ENCODE measurements at places on chromosomes 11 and 22.
A peak's percentile ranks its signal among the peaks of the same experiment; 100 is the strongest.

DNA sequence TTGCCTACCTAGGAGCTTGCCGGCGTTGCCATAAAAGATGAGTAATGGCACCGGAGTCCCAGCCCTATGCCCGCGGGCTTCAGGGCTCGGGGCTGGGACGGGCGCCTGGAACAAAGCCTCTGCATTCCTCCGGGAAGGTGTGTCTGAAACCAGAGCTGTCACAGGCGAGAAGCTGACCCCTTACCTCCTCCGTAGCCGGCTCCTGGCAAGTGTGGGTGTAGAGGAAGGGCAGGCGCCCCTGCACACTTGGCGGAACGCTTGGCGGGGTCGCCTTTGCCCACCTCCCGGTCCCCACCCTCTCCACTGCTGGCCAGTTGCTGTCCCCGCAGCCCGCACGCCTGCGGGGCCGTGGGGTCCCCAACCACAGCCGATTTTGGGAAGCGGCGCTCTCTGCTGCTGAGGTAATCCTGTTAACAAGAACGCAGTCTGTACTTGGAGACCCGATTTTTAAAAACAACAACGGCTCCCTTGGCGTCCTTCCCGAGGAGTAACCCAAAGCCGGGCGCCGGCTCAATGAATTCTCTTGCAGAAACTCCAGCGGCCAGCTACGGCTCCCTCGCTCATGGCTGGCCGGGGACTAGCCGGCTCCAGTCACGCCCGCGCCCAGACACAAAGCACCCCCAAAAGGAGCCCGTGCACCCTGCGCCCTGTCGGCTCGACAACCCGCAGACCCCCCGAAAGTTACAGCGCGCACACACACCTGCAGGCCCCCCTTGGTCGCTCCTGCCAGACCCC, 89.2 kb downstream of the PLEKHA7 start:
- peak; percentile 6 for DNase-seq

DNA sequence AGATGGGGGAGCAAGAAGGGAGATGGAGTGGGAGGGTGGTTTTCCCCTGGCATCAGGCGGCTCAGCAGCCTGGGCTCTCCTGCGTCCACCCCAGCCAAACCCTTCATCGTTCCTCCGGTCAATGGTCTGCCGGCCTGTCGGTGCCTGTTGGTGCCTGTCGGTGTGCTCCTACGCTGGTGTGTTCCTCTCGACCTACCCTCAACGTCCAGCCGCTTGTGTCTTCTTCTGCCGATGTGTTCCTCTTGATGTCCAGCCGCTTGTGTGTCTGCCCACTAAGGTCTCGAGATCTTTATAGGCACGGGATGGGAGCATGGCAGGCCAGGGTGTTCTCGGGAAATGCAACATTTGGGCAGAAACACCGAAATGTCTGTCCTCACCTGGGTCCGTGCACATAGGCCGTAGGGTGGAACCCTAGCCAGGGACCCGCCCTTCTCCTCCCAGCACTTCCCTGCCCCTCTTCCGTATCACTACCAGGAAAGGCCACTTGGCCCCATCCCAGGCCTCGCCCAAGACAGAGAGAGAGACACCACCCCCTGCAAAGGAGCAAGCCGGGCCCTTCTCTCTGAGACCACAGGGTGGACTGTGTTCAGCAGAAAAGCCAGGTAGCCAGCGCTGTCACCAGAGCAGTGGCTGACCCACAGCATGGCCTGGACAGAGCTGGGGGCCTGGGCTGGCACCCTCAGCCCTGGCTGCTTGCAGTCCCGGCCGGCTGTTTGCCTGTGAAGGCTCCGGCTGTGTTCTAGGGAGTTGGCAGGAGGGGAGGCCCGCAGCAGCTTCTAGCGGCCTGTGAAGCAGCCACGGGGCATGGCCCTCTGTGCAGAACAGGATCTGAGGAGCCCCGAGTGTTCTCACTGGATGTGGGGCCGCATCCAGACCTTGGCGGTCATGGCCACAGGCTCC, 61.6 kb upstream of the KCNQ1OT1 start:
- DNase-seq: no peak

DNA sequence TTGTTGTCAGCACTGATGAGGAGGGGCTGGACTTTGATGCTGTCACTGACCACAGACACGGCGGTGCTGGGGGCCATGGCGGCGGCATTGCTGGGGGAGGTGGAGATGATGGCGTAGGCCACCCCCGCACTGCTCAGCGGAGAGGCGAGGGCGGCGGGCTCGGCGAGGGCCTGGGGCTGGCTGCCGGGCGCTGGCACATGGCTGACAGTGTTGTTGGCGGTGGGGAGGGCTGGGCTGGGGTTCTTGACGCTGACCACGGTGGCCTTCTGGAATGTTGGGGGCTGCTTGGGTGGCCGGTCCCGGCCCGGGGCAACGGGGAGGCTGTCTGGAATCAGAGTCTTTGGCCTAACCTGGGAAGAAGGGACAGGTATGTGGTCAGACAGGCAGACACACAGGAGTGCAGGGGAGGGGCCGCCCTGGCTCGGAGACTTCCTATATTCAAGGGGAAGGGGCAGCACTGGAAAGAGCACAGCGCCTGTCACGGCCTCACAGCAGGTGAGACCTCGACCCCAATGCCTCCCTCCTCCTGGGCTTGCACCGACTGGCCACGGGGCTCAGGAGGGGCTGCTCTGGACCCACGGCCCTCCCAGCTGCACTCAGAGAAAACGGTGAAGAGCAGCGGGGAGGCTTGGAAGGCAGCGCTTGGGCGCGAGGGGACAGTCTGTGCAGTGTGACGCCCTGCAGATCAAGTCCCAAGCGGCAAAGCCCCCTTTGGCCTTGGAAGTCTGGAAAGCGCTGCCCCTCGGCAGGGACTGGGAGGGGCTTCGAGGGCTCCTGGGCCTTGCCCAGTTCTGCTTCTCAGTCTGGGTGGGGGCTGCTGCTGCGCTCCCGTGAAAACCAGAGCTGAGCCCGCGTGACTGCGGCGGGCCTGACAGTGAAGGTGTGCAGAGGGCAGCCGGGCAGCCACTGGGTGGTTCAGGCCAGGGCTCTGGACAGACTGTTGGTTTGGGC, 93.2 kb downstream of the PHF21B start:
- DNase-seq: no peak

- DNase-seq: no peak
Observed at GRCh38 chr11:132866783-132867545, 665.3 kb downstream of the OPCML start.

GRCh38 chr11:75342231-75342918, 9.1 kb downstream of the ARRB1 start:
- DNase-seq: no peak

DNA sequence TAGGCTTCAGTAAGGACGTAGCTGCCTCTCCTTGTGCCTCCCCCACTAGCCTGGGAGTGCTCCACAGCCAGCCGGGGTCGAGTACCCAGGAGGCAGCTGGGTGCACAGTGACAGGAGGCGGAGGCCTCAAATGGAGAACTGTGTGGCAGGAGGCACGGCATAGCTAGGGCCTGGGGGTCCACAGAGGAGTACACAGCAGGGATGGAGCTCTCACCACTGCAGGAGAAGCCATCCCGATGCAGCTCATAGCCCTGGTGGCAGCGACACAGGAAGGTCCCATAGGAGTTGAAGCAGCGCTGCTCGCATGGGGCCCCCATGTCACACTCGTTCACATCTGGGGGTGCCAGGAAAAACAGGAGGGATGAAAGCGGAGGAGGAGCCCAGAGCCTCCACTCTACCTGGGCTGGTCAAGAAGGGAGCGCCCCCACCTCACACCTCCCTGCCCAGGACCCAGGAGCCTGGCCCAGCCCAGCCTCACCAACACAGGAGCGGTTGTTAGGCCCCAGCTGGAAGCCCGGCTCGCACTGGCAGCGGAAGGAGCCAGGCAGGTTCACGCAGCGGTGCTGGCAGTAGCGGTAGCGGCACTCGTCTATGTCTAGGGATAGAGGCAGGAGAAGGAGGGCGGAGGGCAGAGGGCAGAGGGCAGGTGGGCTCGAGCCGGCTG, 2.8 kb downstream of the EFEMP2 start:
- no peak for DNase-seq

GRCh38 chr11:10604798-10605197, 36.3 kb upstream of the LYVE1 start:
- DNase-seq: no peak

DNA sequence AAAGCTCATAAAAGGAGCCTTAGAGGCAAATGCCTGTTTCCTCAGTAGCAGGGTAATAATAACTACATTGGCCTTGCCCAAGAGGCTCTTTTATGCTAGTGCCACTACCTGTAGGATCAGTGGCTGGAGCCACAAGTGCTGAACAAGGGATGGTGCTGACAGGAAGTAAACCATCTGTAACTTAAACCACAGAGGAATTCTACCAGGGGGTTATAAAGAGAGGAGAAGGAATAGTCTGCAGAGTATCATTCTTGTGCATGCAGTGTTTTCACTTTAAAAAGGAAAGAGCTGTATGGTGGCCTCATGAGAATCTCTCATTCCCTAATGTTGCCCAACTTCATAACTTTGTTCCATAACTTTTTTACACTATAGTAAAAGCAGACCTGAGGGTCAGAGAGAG, 168.1 kb downstream of the DBX1 start:
- no peak for DNase-seq

DNA sequence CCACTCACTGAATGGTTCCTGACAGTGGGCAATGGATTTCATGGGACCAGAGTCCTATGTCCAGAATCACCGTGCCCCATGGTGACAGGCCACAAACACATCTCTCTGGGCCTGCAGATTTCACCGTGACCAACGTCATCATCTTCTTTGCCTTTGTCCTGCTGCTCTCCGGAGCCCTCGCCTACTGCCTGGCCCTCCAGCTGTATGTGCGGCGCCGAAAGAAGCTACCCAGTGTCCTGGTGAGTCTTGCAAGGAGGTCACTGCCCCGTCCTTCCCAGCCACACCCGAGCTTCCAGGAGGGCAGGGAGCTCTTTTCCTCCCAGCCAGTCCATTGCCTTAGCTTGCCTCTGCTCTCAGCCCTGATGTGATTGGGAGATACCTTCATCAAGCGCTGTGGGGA, 9.3 kb downstream of the IL10RA start:
- no peak for DNase-seq

- no peak for DNase-seq
Observed at GRCh38 chr11:11243590-11244469, 109.2 kb downstream of the CSNK2A3 start.

DNA sequence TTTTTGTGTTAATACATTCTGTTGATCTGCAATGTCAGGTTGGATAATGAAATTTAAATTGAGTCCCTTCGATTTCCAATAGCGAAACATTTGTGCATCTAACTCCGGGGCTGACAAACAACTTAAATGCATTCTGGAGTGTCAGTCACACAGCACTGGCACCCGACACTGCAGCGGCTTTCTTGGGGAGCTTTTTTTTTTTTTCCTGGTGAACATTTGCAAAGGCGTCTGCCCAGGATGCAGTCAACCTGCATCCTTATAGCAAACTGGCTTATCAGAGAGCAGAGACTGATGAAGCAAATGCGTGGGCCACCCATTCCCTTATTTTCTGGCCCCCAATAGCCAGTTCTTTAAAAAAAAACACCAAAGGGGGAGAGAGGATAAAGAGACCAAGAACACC, 1167.7 kb downstream of the LRRC4C start:
- no peak for DNase-seq

Data from GM04504 (cell line).